ENCODE measurements at places on chromosomes 1 and 21. TPM values are rescaled to one million over a fixed set of nuclear protein-coding genes. Genes with fewer than 3 reads are reported as not detected.

INAVA gene
- total RNA-seq = 0.15 TPM

SPATC1L gene
- 4.2 TPM for total RNA-seq

NMNAT2 gene
- not detected for total RNA-seq

DENND1B gene
- 30.3 TPM for total RNA-seq

GPR61 gene
- 0.16 TPM for total RNA-seq

STYXL2 gene
- total RNA-seq = not detected

LCE3E gene
- not detected for total RNA-seq

SAMD13 gene
- 0.73 TPM for total RNA-seq

CASQ1 gene
- total RNA-seq = 0.68 TPM

BSND gene
- 0.07 TPM for total RNA-seq

COL16A1 gene
- total RNA-seq = not detected

SLC45A3 gene
- not detected for total RNA-seq

RASSF5 gene
- total RNA-seq = 184 TPM

PPCS gene
- total RNA-seq = 40.4 TPM

GBP6 gene
- 0.19 TPM for total RNA-seq

ADGRL2 gene
- total RNA-seq = 0.05 TPM

MCOLN3 gene
- total RNA-seq = 2.2 TPM

All from activated CD8-positive, alpha-beta memory T cell treated with anti-CD3 and anti-CD28 coated beads, Interleukin-2, amount 10 ng/mL, durations not matched to agents 7 days and 5 days (primary cell).